ENCODE measurements at places on chromosomes 5 and 9.

DNA sequence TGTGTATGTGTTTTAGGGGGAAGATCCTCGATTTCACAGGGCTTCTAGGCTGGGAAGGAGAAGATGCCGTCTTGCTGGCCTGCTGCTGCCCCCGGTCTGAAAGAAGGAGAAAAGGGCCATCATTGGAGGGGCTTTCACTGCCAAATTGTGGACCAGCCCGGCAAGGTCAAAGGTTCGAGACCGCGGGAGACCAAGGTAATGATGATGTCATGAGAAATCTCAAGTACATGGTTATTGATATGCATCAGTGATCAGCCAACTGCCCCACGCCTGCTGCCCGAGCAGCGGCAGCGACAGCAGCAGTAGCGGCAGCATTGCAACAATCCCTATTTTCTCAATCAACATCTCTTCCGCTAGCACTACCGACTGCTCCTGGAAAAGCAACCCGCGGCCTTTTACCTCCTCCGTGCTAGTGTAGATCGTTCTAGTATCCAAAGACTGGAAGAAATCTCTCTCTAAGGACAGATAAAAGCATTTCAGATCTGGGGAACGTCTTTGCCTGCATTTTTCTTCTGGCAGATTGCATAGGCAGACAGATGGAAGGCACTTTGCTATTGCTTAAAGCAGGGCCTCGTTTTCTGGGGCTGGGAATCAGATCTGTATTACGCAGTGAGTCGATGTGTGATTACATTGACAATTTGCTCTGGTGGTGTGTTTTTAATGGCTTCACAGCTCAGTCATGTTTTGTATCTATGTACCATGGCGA is 215.3 kb downstream of the MEF2C start:
- no peak for DNase-seq

DNA sequence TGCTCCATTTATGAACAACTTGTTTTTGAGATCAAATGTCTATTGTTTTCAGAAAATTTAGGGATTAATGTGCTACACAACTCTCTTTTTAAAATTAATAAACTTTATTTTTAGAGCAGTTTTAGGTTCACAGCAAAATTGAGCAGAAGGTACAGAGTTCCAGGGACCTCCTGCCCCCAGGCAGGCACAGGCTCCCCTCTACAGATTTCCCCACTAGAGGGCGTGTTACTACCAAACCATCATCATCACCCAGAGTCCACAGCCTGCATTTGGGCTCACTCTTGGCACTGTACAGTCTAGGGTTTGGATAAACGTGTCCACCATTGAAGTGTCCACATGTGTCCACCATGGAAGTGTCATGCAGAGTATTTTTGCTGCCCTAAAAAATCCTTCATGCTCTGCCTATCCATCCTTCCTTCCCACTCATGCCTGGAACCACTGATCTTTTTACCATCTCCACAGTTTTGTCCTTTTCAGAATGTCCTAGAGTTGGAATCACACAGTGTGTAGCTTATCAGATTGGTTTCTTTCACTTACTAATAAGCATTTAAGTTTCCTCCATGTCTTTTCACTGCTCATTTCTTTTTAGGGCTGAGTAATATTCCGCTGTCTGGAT is 61.7 kb downstream of the MRPL36 start:
- DNase-seq, result peak; percentile 80

- no peak for DNase-seq
Observed at GRCh38 chr5:142819825-142820224, 49.6 kb downstream of the ARHGAP26 start.

GRCh38 chr5:135376961-135377624 is 21.9 kb downstream of the MACROH2A1 start:
- DNase-seq, result peak; percentile 50

DNA sequence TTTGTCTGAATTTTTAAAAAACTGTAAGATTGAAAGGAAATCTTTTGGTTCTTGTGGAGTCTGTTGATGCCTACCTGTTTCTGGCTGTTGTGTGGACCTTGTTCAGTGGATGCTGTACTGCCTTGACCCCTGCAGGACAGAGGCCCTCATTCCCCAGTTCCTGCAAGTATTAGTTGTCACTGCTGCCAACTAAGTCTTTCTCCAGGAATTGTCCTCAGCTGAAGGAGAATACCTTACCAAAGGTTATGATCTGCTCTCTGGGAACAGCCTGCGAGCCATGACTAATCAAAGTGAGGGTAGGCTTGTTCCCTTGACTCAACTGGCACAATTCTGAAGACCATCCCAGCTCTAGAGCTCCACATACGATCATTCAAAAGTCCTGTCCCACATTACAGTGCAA is 145.3 kb upstream of the FST start:
- no peak for DNase-seq

DNA sequence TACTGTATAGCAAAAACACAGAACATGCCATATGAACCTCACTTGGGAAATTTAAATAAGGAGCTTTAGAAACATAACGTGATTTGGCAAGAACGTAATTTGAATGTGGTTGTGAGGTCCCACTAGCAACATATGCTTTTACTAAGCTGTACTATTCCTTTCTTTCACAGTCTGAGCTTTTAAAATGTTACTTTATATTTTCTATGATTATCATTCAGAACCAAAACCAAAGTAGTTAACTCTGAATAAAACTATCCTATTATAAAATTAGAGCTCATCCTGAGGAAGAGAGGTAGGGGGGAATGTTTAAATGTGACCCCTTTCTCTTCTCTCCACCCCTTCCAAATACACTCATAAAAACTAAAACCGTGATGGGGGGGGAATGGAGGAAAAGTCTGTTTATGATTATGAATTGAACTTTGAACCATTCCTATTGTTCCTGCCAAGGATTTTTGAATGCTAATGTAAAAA is 435.7 kb downstream of the NFIB start:
- DNase-seq, result no peak

- DNase-seq, result no peak
Observed at GRCh38 chr9:87898151-87898550, 15.5 kb downstream of the SPATA31E1 start.

DNA sequence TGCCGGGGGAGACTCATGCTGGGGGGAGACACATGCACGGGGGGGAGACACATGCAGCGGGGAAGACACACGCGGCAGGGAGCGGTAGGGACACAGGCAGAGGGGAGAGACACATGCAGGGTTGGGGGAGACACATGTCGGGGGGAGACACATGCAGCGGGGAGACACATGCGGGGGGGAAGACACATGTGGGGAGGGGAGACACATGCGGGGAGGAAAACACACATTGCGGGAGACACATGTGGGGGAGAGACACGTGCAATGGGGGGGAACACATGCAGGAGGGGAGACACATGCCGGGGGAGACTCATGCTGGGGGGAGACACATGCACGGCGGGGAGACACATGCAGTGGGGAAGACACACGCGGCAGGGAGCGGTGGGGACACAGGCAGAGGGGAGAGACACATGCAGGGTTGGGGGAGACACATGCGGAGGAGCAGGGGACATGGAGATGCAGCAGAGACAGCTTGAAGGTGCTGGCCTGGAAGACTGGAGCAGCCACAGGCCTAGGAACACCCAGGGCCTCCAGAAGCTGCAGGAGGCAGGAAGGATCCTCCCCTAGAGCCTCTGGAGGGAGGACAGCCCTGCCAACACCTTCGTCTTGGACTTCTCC is 20.3 kb upstream of the OLFM1 start:
- no peak for DNase-seq

GRCh38 chr5:145062280-145063062 is 772.7 kb downstream of the PRELID2 start:
- no peak for DNase-seq

DNA sequence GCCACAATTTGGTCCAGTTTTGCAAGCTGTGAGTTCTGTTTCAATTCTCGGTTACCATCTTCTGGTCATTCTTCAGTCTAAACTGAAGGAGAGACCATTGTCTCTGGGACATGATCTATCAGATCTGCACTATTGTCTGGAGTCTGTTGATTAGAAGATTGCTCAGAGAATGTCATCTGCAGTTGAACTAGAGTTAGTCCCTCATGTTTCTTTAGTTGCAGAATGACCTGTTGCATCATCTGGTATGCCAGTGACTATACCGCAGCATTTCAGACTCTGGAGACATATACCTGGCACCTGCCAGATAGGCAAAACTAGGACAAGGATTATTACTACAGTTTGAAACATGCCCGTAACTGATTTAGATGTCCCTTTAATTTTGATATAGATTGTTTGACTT is 194.8 kb downstream of the LRRC70 start:
- DNase-seq, result no peak
